ENCODE measurements at places on chromosomes 13 and 19.

- no peak for DNase-seq
Observed at GRCh38 chr19:17522988-17523872, 11.8 kb downstream of the PGLS start.

- DNase-seq, result no peak
Observed at GRCh38 chr13:103145442-103145841, 79.2 kb upstream of the SLC10A2 start.

DNA sequence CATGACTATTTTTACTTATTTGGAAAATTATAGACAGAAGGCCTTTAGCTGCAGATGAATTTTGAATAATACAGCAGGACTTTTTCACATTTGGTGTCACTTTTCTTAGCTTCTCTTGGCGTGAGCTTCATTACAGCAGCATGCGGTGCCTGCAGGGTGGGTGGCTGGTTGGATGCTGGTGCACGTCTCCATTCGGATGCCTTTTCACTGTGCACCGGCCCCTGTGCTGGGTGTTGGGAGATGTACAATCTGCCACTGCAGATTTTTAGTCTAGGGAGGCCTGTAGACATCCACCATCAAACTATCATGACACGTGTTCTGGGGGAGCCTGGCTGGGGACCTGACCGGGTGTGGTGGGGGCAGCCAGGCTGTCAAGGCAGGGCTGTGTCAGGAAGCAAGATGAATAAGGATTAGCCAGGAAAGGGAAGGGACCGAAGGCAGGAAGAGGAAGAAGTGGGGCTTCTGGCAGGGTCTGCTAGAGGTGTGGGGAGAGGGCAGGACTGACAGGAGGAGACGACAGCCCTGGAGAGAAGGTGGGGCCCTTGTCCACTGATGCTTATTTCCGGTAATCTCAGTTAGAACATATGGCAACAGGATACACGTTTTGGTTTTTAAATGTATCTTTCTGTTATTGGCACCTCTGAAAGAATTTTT is 88.8 kb downstream of the ARHGEF7 start:
- DNase-seq, result no peak

- DNase-seq, result no peak
Observed at GRCh38 chr13:101019126-101019525, 344.5 kb upstream of the TMTC4 start.

- DNase-seq, result no peak
Observed at GRCh38 chr13:25771641-25772478, 280.0 kb downstream of the SHISA2 start.

DNA sequence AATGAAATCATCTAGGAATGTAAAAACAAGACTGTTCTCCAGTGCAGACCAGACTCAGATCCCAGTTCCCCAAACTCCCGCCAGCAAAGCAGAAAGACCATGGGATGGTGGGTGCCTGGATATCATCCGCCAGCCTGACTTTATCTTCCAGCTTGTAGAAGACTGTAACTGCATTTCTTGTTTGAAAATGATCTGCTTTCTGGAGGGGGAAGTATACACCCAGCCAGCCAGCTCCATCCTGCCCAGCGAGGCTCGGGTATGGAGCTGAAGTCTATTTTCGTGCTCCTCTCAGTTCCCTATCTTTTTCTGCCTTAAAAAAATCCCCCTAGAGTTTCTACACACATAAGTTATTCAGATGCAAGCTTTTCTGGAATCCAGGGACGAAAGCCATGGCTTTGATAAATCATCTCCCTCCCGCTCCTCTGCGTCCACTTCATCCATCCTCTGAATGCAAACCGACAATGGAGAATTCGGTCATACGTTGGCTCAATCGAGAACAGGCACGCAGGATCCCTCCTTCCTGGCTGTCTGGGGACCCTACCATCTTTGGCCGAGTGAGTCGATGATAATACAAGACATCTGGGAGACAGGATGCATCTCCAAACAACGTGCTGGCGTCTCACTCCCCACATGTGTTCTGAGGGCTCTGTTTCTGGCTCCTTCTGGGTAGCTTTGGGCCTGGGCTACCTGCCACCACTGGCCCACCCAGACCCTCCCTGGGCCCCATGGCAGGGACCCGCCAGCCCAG is 31.2 kb downstream of the CEBPG start:
- DNase-seq, result no peak

DNA sequence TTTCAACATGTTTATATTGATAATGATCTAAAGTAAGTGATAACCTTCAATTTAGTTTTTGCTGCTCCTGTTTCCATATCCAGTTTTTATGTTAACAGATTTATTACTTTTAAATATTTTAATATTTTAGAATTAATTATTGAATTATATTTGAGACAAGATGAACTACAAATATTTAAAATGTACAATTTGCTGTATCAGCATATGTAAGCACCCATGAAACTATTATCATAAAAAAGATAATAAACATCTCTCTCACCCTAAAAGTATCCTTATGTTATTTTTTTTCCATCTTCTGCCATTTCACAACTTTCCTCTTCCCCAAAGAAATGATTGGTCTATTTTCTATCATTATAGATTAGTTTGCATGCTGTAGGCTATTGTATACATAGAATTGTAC is 1426.6 kb upstream of the PRR20A start:
- DNase-seq, result no peak

Measured in hepatic stellate cell (primary cell).